Mesenteric fat pad (tissue), 1 donor: ENCODE measurements at places on chromosomes 7 and 10.

- no peak for DNase-seq
Observed at GRCh38 chr7:155731871-155732270, 80.4 kb downstream of the SHH start.

DNA sequence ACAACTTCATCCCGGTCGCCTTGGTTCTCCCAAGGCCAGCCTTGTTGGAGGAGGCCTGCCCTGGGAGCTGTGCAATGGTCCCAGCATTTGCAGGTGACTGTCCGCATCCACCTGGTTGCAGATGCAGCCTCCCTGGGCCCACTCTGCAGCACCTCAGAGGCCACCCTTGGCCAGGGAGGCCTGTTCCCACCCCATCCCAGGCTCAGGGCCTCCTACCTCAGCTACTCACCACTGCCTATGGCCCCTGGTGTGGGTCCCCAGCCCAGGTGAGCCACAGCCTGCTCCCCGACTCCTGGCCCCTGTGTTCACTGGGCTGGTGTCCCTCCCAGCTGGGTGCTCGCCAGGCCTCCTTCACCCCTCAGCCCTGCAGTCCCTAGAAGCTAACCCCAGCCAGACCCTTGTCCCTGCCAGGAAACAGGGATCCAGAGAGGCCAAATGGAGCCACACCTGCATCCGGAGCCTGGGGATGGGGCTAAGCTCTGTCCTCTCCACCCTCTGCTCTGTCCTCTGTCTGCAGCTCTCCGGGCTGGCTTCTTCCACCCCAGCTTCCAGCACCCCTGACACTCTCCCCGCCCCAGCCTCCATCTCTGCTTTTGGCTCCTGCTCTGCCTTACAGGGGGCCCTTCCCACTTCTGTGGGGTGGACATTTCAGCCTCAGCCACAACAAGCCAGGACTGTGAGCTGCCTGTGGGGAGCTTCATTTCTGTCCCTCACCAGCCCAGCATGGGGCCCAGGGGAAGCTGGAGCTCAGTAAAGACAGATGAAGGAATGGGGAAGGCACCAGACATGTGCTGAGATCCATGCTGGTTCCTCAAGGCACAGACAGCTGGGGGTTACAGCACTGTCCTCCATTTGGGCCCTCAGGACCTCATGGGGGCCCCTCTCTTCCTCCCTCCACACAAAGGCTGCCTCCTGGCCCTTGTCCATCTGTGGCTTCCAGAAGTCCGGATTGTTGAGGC is 35.6 kb upstream of the ANTXRL start:
- no peak for DNase-seq

GRCh38 chr7:50644586-50644985 is 79.4 kb upstream of the DDC start:
- no peak for DNase-seq

- no peak for DNase-seq
Observed at GRCh38 chr10:21692916-21693315, 158.9 kb downstream of the MLLT10 start.

DNA sequence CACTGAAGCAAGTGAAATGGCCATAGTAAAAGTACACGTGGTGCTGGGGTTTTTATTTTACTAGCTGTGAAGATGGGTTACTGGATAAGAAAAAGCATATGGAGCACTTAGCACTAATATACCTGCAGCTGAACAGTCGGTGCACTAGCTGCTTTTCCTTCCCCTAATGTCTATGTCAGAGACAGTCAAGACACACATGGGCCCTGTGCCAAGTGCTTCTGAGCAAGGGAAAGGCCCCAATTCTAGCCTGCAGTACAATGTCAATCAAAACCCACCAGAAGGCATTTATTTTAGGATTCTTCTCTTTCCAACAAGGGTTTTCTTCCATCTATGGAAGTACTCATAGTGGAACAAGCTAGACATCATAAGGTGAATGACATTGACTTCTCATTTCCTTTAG is 716.7 kb downstream of the CCSER2 start:
- DNase-seq = no peak
